ENCODE measurements at places on chromosomes 2 and 18.
A peak's percentile ranks its signal among the peaks of the same experiment; 100 is the strongest.

DNA sequence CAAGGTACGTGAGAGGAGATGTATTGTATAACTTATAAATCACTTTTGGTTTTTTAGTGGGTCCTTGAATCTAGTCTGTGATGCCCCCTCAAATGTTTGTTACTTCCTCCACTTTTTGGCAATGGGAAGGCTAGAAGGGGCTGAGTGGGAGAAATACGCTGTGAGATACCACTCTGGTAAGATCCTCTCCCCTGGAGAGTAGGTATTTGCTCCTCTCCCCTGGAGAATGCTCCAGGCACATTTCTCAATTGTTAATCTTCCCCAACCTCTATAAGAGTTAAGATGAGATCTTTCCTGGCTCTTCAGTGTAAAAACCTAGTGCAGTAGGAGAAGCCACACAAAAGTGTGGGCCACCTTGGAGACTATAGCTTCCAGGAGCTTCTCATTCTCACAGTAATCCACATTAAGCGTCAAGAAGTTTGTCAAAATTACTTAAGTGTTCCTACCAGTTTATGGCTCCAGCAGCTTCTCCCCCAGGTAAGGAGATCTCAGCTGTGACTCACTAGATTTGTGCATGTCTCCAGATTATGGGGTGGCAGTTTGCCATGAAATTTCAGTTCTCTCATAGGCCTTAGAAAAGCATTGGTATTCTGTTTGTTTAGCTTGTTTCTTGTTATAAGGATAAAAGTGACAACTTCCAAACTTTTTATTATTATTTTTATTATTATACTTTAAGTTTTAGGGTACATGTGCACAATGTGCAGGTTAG, 182.6 kb downstream of the FSIP2 start:
- no peak for DNase-seq

DNA sequence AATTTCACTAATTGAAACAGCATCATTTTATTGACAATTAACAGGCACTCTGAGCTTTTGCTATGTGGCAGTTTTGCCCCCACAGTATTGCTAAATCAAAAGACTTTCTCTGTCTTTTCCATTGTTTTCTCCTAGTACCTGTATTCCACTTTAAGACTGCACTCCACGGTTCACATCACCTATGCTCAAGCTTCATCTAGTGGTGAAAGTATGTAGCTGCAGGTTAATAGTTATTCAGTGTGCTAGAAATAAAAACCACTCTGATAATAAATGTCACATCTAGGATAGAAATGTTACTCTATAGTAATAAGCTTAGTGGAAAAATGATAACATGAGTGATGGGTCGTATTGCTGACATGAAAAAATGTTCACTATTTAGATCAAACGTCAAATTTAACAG, 24.6 kb downstream of the ARL6IP6 start:
- DNase-seq, result no peak

DNA sequence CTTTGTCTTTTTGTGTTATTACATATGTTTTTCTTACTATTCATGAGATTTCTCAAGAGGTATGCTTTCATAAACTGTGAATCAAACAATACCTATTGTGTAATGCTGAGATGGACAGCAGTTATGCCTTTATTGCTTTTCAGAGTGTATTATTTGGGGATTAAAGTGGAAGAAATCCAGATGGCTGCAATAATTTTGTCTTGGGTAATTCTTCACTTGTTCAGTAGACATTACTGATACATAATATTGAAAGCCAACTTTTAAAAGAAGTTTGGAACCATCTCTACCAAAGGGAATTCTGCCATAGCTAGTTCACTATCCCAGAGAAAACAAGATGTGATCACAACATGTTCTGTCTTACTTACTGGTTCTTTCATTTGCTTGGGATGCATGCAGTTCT, 253.4 kb upstream of the ZSWIM2 start:
- no peak for DNase-seq

GRCh38 chr2:11833601-11834000, 87.2 kb downstream of the LPIN1 start:
- no peak for DNase-seq

DNA sequence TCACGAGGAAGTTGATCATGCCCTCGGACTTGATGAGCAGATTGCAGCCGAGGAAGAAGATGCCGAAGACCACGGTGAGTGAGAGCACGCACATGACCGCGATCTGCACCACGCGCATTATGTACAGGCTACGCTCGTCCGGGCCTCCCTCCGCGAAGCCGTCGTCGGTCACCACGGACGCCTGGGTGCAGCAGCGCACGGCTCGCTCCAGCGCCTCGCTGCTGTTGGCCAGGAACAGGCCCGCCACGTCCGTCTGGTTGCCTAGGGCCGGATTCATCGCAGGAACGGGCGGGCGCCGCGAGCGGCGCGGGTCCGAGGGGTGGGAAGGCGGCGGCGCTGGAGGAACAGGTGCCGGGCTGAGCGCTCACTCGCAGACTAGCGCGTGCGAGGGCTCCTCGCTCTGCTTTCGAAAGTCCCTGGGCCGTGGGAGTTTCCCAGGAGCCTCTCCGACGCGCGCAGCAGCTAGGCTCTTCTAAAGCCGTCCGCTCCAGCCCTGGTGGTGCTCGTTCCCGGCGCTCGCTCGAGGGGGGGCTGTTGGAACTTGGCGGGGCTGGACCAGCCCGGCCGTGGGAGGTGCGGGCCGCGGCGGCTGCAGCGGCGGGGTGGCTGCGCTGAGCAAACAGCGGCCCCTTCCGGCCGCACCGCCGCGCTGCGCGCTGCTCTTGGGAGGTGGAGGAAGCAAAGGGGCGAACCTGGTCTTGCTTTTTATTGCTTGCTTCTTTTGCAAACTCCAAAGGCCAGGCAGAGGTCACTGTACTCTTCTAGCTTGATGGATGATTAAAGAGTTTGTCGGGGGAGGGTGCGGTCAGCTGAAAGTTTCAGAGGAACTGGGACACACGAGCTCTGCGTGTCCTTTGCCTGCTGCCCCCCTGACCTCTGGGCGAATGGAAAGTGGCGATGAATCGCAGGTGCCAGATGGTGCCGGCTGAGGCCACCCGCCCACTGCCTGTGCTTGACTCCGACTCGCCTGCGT, at the start of gene RPRM:
Gene RPRM, minus strand, starts transcription at position 474 of the 973 bp plus-strand sequence. Its CDS starts 197 bp downstream, at position 277.
- DNase-seq, result peak; percentile 11

DNA sequence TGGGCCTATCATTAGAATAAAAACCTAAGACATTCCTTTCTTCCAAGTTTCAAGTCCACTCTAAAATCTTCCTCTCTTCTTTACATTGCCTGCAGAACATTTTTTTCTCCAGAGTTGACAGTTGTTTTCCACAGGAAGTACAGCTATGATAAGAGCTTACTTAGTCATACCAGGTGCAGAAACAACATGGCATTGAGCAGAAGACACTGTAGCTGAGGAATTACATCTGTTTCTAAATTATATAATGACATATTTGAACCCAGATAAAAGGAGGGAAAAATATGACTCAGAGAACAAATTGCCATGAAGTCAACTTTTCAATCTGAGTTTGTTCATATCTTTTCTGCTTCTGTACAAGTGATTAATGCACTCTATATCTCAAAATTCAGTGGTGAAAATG, 30.2 kb downstream of the CMPK2 start:
- DNase-seq, result no peak

DNA sequence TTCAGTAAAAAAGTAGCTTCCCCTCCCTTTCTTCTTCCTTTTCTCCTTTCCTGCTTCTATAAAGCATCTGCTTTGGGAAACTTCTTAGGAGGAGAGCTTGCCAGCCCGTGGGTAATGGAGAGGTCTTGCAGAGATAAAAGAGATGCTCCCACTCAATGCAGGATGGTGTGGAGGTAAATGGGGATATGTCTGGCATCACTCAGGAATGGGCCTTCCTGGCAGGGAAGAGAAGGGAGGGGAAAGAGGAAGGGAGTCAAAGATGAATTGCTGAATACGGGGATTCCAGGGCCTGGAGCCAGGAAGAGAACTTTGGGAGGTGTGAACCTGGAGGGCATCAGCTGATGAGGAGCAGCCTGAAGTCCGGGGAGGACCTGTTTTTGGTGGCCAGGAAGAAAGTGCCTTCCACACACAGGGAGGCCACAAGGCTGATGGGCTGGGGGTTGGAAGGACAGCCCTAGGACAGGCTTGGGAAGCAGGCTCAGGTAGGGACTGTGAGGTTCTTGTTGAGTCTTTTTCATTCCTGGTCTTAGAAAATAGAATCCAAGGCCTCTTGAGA, 25.2 kb downstream of the IL1B start:
- DNase-seq, result no peak

- DNase-seq, result no peak
Measured at GRCh38 chr2:168090366-168091135, 156.8 kb downstream of the STK39 start.

DNA sequence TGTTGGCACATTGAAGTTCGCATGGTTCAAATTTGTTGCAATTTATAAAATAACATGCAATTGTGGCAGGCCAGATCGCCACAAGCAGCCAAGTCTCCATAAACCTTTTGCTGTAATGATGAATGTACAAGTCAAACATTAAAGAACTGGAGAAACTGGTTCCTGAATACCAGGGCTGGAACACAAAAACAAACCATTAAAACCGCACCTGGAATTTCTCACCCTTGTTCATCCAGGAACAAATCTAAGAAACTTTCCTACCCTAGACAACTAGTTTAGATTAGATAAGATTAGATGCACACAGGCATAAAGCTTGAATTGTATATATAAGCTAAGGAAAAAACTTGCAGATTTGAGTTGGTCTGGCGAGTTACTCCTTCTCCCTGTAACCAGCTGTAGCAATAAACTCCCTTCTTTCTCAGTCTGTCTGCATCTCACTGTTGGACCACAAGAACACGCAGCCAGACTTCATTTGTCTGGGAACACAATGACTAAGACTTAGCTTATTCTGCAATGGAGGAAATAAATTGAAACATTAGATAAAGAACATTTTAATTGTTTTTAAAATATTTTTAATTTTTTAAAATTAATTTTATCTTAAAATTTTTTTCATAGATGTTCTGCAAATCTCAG, 1835.5 kb upstream of the LRRTM1 start:
- no peak for DNase-seq

DNA sequence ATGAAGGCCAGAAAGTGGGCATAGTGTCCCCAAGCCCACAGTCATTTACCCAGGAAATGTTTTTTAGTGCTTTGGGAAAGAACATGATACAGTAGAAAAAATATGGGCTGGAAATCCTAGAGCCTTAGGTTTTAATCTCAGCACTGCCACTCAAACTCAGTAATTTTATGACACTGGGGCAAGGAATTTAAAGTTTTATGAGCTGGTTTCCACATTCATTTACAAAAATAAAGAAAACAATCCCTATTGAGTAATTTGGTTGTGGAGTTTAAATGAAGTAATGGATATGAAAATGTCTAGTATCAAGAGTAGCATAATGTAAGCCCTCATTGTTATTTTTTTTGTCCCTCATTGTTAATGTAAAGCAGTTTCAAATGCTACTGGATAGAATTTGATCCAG, 51.5 kb upstream of the FRZB start:
- DNase-seq, result no peak

- DNase-seq, result no peak
Measured at GRCh38 chr2:10661846-10662245, 27.9 kb downstream of the NOL10 start.

- DNase-seq, result no peak
Measured at GRCh38 chr2:206378835-206379234, 64.5 kb upstream of the ADAM23 start.

- no peak for DNase-seq
Measured at GRCh38 chr2:214451516-214452275, 40.8 kb downstream of the VWC2L start.

- no peak for DNase-seq
Measured at GRCh38 chr18:3970929-3971328, 484.2 kb downstream of the DLGAP1 start.

- no peak for DNase-seq
Measured at GRCh38 chr2:145740302-145740701, 1220.4 kb upstream of the ZEB2 start.

DNA sequence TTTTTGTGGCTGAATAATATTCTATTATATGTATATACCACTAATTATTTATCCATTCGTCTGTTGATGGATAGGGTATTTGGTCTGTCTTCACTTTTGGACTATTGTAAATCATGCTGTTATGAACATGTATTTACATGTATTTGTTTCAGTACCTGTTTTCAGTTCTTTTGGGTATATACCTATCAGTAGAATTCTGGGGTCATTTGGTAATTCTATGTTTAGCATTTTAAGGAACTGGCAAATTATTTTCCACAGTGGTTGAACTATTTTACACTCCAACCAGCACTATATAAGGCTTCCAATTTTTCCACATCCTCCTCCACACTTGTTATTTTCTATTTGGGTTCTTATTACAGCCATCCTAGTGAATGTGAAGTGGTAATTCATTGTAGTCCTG, 12.4 kb upstream of the TANK start:
- DNase-seq, result no peak

DNA sequence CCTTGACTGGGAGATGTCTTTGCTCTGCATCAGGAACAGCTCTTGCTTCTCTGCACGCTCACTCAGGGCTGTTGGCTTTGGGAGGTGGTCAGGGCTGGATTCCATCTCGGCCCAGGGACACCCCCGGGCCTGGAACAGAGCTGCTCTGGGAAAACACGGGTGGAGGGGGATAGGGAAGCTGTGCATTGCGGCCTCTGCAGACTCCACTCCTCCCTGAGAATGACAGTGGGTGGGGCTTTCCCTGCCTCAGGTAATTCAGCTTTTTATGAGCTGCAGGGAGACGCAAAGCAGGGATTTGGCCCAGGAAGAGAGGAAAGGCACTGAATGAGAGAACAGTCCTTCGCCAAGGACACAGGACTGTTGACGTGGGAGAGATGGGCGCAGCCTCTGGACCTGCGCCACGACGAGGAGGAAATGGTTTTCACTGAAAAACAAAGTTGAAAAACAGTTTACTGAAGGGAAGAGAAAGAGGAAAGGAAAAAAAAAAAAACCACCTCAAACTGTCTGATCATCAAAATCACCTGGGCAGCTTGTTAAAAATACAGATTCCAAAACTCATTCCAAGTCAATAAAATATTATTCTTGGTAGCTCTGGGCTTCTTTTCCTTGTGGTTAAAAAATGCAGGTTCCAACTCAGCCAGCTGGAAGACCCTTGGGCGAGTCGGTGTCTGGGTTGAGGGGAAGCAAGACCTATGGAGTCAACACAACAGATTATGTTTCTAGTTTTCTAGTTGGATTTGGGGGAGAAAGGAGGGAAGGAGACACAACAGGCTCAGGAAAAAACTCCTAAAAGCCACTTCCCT, 194.0 kb downstream of the ZFP36L2 start:
- no peak for DNase-seq

Data from activated naive CD8-positive, alpha-beta T cell treated with anti-CD3 and anti-CD28 coated beads, Interleukin-2, amount 50 U/mL, for 16 hours (primary cell).